Central memory CD8-positive, alpha-beta T cell (primary cell): ENCODE measurements at places on chromosomes 6 and 20.

GRCh38 chr20:11018668-11019170, 344.9 kb upstream of the JAG1 start:
- DNase-seq: no peak

GRCh38 chr6:91097364-91097763, 510.5 kb upstream of the MAP3K7 start:
- DNase-seq: no peak

GRCh38 chr20:45489083-45489531, 19.6 kb downstream of the WFDC2 start:
- no peak for DNase-seq

DNA sequence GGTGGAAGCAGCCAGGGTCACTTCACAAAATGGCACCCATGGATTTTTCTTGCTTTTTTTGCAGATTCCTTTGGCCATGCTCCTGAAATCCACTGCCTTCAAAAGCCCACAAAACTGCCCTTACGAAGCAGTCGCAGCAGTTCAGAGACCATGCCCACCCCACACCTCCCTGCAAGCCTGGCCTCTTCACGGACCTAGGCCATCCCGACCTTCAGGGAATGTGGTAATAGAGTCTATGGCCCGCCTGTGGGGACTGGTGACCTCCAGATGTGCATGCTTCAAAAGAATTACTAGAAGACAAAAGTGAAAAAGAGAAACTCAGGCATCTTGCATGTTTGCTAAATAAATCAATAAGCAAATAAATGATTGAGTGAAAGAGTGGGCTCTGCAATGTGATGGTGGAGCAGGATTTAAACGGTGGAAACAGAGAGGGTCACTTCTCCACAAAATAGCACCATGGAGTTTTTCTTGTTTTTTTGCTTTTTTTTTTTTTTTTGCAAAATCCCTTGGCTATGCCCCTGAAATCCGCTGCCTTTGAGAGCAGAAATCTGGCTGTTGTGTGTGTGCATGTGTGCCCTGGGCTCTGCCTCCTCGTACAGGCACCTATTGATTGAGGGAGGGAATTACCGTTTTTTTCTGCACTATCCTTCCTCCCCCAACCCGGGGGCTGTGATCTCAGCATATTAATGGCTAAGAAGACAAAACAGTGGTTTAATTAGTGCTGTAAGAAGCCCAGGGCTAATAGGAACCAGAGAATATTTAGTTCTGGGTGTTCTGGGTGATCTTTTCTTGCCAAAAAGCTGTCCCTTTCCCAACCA, 107.4 kb downstream of the PXDC1 start:
- no peak for DNase-seq

DNA sequence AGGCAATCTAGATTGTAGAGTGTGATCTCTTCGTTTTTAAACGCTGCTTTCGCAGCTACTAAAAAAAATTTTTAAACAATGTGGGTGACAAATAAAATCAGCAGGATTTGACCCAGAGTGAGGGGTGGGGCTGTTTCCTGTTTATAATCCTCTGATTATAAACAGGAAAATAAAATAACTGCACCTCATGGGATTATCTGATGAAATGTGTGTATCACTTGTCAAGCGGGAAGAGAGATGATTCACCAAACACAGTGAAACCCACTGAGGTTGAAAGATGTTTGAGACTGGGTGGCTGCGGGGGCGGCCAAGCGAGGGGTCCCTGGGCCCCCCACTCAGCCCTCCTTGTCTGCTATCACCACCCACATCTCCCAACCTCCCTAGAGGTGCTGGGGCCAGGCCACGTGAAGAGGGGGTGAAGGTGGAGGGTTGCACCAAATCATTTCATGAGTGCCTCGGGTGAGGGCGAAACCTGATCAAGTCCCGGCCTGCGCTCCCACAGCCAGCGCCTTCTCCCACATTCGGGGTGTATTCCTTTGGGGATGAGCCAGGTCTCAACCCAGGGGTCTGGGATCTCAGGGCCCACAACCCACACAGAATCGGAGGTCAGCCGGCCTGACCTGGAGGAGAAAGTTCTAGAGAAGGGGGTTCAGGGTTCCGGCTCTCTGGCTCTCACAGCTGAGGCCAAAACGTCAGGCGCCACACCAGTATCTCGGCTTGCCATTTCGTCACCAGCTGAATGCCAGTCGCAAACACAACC, 212.5 kb downstream of the BMP7 start:
- DNase-seq: no peak

DNA sequence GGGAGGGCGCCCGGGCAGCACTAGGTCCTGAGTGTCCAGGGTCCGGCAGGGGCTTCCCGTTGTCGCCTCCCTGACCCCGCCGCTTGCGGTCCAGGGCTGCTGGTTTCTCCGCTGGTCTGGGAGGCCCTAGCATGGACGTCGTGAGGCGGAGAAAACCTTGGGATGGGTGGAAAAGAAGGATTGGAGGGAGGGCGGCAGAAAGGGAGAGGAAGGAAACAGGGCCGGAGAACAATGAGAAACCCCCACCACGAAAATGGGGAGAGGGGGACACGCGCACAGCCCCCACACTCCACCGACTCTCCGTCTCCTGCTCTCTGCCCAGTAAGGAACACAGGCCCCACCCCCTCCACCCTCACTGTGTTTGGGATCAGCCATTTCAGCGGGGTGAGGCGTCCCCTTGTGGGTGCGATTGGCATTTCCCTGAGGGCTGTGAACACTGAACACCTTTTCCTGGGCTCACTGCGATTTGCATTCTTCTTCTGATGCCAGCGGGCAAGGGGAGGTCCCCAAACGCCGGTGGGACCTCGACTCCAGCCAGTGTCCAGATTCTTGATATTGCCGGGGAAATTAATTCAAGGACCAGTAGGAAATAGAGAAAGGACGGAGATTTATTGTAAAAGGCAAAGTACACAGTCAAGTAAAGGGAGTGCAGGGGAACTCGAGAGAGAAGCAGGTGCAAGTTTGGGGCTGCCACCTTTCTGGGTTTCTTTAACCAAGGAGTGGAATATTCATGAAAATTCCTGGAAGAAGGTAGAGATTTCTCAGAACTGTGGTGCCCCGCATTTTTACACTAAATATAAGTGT, 3.3 kb upstream of the RAET1G start:
- peak; percentile 31 for DNase-seq

- DNase-seq: no peak
Measured at GRCh38 chr6:156833755-156834154, 56.6 kb downstream of the ARID1B start.

GRCh38 chr20:48826069-48826468, 1.7 kb downstream of the PREX1 start:
- DNase-seq: no peak

DNA sequence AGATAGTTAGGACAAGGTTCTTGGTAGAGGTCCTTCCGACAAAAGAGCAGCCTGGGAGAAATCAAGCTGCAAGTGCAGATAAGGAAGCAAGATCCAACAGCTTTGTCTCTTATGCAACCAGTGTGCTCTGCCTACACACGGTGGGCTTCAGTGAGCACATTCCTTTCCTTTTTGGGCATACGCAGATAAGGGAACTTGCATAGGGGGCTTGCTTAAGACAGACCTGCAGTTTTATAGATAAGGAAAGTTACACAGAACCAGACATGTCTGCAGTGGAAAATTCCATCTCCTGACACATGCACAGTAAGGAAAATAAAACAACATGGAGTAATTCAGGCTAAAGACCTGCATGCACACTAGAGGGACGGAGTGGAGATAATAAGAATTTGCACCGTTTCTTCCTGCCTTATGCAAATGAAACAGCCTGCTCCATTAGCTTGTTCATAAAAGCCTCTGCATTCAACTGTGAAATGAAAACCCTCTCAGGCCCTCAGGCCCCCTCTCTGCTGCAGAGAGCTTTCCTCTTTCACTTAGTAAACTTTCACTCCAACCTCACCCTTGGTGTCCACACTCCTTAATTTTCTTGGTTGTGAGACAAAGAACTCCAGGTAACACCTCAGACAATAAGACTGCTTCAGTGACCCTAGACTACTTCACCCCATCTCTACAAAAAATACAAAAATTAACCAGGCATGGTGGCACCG, 97.5 kb upstream of the MYLIP start:
- no peak for DNase-seq

DNA sequence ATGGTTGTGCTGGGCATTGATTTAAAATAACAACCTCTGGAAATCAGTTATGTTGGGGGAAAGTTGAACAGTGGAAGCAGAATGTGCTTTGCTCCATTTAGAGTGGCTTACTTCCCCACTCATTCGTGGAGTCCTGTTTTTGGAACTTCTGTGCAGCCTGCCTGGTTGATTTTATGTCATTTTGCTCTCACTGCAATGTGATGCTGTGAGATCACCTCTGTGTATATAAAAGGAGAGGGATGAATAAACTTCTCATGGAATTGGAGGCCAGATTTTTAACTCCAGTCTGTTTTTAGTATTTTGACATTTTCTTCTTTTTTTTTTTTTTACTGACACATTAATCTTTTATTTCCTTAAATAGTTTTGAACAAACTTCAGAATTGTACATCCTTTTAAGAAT, 139.0 kb downstream of the FNDC1 start:
- no peak for DNase-seq

- no peak for DNase-seq
Measured at GRCh38 chr20:64080813-64081623, 1.1 kb downstream of the OPRL1 start.

- no peak for DNase-seq
Measured at GRCh38 chr20:17884307-17885003, 84.1 kb downstream of the SNX5 start.

- DNase-seq: no peak
Measured at GRCh38 chr20:5592823-5593739, 157.1 kb upstream of the SHLD1 start.

GRCh38 chr6:129901910-129902309, 40.8 kb upstream of the TMEM244 start:
- DNase-seq: no peak

DNA sequence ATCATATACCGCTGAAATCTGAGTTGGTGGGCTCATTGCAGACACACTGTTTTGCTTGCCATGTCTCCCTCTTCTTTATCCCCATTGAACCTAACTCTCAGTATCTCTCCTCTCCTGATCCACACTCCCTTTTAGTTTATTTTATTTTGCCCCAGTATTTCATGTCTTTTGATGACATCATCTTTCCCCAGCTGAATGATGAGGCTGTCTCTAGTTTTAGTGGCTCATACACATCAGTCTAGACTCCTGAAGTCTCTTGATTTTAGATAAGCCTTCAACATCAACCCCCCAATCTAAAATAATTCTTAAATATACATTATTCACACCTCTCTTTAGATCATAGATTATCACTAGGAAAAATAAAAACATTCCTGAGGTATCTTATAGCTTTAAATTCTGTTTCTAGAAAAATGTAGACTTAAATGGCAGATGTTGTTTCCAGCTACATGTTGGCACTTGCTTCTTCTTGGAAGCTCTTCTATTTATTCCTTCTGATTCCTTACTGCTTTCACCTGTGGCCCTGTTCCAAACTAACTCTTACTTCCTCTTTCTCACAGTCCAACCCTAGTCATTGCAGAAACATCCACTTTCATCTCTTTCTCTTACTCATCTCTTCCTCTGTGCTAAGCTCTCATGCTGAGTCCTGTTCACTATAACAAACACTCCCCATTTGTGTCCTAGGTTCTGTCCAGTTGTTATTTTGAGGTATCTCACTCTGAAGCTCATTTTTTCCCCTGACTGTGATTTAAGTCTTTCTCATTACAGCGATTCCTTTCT, 191.9 kb upstream of the SLC35B3 start:
- no peak for DNase-seq

DNA sequence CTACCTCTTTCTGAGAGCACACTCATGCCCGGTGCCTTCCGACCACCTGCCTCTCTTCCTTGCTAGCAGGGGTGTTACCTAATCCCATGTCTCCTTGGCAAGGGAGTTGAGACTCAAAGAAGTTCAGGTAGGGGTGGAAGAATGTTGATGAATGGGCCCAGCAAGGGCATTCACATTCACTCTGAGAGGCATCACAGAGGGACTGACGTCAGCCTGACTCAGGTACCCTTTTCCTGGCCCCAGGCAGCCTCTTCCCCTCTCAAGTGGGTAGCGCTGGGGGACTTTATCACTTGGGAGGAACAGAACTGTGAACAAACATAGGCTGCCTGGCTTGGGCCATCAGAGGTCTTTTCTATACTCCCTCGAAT, 35.3 kb downstream of the HM13 start:
- no peak for DNase-seq

- DNase-seq: no peak
Measured at GRCh38 chr6:167506443-167507301, 181.8 kb downstream of the TTLL2 start.

GRCh38 chr6:52304983-52305390, 20.4 kb upstream of the MCM3 start:
- no peak for DNase-seq

DNA sequence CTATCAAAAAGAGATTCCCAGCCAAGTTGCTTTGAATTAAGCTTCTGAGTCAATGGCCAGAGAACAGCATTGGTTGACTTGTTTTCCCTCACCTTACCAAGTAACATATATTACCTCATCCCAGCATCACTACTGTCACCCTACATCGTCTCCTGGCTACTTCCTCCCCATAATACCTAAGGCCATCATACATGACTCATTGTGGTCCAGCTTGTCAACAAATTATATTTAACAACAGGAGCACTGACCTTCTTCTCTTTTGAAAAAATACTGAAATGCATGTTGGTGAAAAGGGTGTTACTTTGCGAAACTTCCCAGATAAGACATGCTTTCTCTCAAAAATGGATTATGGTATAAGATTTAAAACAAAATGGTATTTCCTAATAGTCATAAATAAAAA, 106.9 kb downstream of the TBX18 start:
- DNase-seq: no peak

GRCh38 chr6:15375638-15376290, 129.9 kb downstream of the JARID2 start:
- no peak for DNase-seq

GRCh38 chr6:115882771-115883170, 177.9 kb downstream of the FRK start:
- no peak for DNase-seq

- no peak for DNase-seq
Measured at GRCh38 chr6:31826793-31827285, 699 bp upstream of the HSPA1B start.

GRCh38 chr6:107340881-107341280, 118.5 kb downstream of the PDSS2 start:
- no peak for DNase-seq

GRCh38 chr6:57026001-57026400, 20.5 kb upstream of the KIAA1586 start:
- no peak for DNase-seq

DNA sequence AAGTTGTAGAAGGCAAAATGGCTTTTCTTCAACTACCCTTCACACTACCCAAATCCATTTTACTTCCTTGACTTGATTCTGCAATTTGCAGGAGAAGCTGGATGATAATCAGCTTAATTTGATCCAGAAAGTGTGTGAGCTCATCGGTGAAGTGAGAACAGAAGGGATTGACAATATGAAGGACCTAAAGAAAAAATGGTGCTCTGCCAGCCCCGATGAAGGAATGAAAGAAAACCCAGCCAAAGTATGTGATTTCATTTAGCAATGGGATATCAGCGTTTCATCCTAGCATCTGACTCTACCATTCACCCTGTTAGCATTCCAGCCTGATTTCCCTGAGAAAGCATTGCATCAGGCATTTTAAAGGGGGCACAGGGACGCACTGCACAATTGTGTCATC, 41.5 kb downstream of the CD164 start:
- DNase-seq: no peak
